ENCODE measurements at places on chromosomes 2 and 18.

DNA sequence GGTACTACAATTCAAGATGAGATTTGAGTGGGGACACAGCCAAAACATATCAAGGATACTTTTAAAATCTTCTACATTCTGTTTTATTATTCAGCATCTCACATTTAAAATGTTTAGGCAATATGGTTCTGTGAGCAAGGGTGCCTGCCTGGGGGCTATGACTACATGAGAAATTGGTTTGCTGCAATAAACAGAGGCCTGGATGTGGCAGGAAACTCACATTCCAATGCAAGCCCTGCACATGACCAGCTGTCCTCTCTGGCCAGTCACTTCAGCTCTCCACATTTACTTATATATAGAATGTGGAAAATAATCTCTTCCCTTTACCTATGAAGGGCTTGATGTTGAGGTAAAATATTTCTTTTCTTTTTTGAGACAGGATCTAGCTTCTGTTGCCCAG, 193.4 kb downstream of the LRRTM1 start:
- DNase-seq = no peak

GRCh38 chr18:57806978-57807285, 3.8 kb upstream of the ATP8B1 start:
- DNase-seq = no peak

GRCh38 chr18:36325846-36326245, 28.3 kb downstream of the FHOD3 start:
- no peak for DNase-seq

- no peak for DNase-seq
Measured at GRCh38 chr2:74975016-74975415, 16.6 kb downstream of the POLE4 start.

DNA sequence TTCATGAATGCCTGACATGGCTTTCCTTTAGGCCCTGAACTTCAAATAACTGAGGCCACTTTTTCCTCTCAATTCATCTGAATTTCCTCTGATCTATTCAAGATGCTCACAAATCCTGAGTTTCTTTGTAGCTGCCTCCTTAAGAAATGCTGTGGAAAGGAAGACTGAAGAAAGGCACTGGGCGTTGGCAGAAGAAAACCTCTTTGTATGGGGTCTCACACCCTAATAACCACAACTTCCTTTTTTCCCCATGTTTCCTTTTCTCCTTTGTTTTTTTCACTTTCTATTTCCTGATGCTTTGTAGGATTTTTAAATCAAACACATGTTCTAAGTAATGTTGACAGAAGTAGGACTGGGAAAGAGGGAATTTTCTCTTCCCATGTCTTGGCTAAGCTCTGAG, 447.4 kb downstream of the CMPK2 start:
- DNase-seq = no peak

- no peak for DNase-seq
Measured at GRCh38 chr2:69768235-69768634, 26.3 kb downstream of the ANXA4 start.

GRCh38 chr18:62616331-62616805, 93.5 kb downstream of the ZCCHC2 start:
- DNase-seq = no peak

DNA sequence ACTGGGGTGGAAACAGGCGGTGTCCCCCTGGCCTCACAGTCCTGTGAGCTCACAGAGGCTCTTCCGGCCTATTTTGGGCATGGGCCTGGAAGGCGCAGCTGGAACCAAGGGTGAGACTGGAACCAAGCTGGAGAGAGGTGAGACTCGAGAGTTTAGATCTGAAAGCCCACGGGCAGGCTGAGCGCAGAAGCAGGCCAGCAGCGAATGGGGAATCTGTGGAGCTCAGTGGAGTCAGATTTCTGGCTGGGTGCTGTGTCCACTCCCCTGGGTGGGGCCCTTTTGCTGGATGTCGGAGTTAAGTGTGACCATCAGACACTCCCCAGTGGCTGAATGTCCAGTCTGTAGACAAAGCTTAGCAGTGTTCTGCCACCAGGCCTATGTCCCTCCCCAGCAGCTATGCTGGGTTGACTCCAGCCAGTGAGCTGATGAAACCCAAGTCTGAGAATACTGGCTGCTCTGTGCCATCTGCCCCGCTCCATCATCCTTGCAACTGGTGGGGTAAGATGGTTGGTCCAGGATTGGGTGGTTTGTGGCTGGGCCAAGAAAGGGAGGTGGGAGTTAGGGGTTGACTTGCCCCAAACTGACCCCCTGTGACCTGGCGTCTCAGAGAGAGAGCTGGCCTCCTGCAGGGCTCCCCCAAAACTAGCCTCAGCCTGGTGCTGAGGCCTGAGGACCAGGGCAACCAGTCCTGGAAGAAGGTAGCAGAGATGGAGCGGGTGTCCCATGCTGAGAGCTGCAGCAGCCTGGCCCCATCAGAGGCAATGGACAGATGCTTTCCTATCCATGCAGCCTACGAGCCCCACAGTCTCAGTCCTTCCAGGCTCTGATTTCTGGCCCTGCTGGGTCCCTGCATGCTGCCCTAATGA, 34.4 kb downstream of the CYP26B1 start:
- DNase-seq = no peak

- no peak for DNase-seq
Measured at GRCh38 chr2:195214072-195214471, 443.0 kb upstream of the SLC39A10 start.

- DNase-seq = no peak
Measured at GRCh38 chr2:96091711-96092572, 24.4 kb downstream of the ADRA2B start.

- no peak for DNase-seq
Measured at GRCh38 chr2:239606741-239607516, 206.1 kb upstream of the HDAC4 start.

- no peak for DNase-seq
Measured at GRCh38 chr2:70692256-70692655, 75.7 kb downstream of the ADD2 start.

- no peak for DNase-seq
Measured at GRCh38 chr18:38297910-38298309, 732.3 kb upstream of the CELF4 start.

DNA sequence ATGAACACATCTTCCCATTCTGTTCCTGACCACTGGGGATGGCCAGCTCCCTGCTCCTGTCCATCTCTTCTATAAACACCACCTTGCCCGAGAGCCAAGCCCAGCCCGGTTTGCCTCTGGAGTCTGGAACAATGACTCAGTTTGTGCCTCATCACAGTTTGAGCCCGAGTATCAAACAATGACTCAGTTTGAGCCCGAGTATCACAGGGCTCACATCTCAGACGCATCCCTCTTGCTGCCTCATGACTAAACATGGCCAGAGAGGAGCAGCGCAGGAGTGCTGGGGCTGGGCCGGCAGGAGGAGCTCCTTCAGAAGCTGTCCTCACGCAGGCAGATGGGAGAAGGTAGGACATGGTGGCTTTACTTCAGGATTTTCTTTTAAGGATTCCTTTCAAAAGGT, 68.7 kb downstream of the PXDN start:
- no peak for DNase-seq

- no peak for DNase-seq
Measured at GRCh38 chr2:88053934-88054781, 1.4 kb downstream of the KRCC1 start.

DNA sequence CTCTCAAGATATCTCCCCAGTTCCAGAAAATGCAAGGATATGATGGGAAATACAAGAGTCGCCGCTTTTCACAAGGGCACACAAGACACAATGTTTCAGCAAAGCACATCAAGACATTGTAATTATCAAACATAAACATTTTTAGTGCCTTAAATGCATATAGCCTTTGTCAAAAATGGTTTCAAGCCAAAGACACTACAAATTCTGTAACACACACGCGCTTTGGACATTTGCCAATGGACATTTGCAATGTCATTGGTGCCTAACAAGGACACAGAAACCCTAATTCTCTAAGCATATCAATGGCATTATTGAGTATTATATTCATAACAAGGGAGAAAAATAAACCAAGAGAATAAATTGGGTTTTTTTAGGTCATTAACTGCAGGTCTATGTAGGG, 16.1 kb downstream of the ADD2 start:
- no peak for DNase-seq

DNA sequence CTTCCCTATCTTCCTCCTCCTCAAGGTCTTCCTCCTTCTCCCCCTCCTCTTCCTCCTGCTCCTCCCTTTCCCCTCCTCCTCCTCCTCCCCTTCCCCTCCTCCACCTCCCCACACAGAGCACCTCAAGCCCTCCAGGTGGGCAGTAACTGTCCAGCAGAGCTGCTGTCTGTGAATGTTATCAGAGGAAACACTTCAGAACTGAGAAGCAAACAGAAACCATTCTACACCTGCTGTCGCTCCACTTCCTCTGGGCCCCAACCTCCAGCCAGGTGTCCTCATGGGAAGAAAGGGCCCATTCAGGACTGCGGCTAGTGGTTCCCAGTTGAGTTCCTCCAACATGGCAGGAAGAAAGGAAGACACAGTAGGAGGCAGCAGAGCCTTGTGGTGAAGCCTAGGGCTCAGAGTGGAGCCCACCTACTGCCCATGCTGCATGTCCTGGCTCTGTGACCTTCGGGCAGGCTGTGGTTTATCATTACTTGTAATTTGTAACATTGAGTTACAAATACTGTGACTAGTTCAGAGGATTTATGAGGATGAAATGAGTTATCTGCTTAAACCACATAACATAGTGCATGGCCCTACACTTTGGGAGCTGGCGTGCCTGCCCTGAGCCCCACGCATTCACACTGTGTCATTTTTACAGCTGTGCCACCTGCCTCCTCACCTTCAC, 165.9 kb upstream of the ID2 start:
- peak; percentile 40 for DNase-seq

DNA sequence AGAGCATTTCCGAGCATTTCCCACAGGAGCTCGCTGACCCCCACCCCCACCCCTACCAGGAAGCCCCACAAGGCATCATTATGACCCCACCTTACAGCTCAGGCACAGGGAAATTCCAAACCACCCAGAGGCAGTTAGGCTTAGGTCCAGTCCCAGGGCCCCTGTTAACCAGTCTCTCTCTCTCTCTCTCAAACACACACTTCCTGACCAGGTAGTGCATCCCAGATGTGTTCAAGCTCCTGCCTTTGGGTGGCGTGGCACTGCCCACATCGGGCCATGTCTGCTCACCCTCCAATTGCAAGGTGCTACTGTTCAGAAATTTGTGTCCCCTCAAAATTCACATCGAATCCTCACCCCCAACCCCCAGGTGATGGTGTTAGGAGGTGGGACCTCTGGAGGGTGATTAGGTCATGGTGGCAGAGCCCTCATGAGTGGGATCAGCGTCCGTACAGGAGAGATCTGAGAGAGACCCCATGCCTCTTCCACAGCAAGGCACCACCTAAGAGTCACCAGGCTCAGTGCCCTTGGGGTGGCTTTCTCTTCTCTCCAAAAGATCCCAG, 8.8 kb downstream of the COPS9 start:
- no peak for DNase-seq

GRCh38 chr2:200288670-200289429, 17.6 kb upstream of the SPATS2L start:
- no peak for DNase-seq

GRCh38 chr2:149849136-149849535, 261.6 kb upstream of the MMADHC start:
- DNase-seq = no peak

- no peak for DNase-seq
Measured at GRCh38 chr18:37527395-37527794, 38.2 kb downstream of the CELF4 start.

DNA sequence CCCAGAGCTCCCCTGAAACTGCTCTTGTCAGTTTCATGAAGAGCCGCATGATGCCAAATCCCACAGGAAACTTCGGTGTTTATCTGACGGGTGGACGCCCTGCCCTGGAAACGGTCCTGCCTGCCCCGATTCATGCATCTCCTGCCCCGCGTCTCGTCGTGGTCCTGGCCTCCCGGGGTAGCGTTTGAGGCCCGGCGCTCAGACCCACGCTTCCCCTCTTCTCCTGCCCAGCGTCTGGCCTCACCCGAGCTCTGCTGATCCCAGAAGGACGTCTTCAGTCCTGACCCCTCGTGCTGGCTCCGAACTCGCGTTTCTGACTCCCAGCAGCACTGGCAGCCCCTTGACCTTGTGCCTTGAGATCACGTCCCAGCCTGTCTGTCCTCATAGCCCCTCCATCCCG, 180.5 kb downstream of the TMEM18 start:
- no peak for DNase-seq

- DNase-seq = no peak
Measured at GRCh38 chr2:9240745-9241144, 34.1 kb downstream of the ASAP2 start.

DNA sequence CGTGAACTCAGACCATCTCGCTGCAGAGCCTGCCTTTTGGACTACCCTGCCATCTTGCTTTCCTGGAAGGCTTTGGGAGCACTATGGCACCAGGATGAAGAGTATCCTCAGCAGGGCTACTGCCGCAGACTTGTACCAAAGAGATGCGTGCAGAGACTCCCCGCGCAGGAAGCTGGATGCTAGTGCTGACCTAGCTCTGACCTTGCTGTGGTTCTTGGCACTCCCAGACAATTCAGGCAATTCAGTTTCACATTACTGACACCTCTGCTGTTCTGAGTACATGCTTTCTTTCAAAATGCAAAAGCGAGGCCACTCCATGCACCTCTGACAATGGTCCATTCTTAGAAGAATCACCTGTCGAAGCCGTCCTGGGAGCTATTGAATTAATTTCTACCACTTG, 251.5 kb upstream of the MEX3C start:
- DNase-seq = no peak

DNA sequence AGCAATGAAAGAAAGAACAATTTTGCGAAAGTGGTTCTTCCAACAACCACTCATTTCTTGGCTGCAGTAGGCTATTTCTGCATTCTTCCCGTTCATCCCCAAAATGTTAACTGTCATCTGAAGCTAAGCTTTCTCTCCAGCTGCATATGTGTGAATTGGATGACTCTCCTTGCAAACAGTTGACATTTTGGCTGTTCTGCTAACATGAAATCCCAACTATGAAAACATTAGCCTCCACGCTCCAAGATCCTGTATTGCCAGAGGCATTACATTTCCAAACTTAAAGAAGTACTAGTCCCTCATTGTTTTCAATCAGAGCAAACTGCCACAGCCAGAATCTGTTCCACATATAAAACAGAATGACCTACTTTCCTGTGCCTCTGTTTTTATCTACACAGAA, 88.5 kb downstream of the TGIF1 start:
- DNase-seq = no peak

DNA sequence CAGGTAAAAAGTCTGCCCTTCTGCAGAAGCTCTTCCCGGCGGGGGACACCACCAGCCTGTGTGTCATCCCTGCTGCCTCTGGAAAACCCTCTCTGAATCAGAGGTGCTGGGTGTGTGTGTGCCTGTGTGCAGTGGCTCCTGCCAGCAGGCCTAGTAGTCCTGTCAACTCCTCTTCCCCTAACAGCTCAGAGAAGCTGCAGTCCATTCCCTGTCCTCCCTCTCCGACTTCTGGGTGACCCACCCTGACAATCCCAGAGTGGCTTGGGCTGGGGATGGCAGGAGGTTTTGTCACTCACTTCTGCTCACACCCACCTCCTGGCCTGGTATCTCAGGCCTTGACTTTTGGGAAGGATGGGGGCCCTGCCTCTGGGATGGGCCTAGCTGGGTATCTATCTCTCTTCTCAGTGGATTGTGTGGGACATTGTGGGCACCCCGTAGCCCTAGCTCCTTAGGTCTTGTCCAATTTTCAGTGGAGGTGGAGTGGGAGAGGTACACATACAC, 2.3 kb downstream of the WNT10A start:
- no peak for DNase-seq

- DNase-seq = no peak
Measured at GRCh38 chr2:99645960-99646359, 156.1 kb upstream of the REV1 start.

- DNase-seq = no peak
Measured at GRCh38 chr2:197236816-197237215, 73.8 kb downstream of the ANKRD44 start.
